Iris pigment epithelial cell (primary cell): ENCODE measurements at places on chromosomes 16 and 17.
A peak's percentile ranks its signal among the peaks of the same experiment; 100 is the strongest.

GRCh38 chr16:30841332-30841731, 52.5 kb downstream of the BCL7C start:
- no peak for DNase-seq

DNA sequence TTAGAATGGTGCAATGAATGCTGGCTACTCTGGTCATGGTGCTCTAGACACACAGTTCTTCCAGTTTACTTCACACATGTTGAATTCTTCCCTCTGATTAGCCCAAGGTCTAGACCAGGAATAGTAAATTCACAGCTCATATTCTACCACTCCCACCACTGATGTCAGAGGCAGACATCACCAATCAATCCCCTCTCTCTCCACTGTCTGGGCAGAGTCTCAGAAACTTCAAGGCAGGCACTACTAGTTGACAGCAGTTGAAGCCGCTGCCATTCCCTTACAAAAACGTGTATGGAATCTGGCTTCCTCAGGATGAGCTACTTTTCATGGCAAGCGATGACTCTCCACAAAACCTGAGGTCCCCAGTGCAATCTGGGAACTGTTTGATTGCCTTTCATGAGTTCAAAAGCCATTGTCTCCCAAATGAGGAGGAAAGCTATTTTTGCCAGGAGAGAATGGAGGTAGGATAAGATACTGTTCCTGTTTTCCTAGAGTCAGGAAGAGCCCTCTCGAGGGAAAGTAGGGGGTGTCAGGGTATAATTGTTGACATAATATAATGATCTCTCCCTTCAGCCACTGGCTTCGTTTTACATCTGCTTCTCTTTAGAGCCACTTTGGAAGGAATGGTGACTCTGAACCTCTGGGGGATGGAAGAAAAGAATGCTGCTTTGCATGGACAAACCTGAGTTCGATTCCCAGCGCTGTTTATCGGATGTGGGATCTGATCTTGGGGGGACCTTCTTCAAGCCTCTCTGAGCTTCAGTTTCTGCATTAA, 90.0 kb downstream of the FOXL1 start:
- DNase-seq: peak; percentile 85

- no peak for DNase-seq
Measured at GRCh38 chr17:72887322-72887721, 205.2 kb downstream of the SLC39A11 start.

DNA sequence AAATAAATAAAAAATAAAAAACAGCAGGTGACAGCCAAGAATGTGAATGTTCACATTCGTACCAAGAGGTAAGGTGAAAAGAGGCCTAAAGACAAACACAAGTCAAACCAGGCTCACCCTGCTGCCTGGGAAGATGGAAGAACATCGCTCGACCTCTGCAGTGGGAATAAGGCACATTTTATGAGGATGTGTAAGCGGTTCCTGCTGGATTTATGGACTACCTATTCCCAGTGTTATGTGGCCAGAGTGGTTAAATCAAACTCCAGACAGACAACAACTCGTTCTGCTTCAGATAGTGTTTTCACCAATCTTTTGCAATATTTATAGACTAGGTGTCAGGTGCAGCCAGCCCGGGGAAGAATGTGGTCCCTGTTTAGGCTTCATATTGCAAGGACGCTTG, 215.0 kb upstream of the HSBP1 start:
- no peak for DNase-seq

- peak; percentile 60 for DNase-seq
Measured at GRCh38 chr16:89330177-89330856, 112.8 kb downstream of the ZNF778 start.

GRCh38 chr16:30374538-30374937, at the start of gene MYL11:
Gene MYL11, plus strand, starts transcription at chr16:30374802. Its CDS starts 56 bp downstream, at chr16:30374858.
- DNase-seq: no peak

DNA sequence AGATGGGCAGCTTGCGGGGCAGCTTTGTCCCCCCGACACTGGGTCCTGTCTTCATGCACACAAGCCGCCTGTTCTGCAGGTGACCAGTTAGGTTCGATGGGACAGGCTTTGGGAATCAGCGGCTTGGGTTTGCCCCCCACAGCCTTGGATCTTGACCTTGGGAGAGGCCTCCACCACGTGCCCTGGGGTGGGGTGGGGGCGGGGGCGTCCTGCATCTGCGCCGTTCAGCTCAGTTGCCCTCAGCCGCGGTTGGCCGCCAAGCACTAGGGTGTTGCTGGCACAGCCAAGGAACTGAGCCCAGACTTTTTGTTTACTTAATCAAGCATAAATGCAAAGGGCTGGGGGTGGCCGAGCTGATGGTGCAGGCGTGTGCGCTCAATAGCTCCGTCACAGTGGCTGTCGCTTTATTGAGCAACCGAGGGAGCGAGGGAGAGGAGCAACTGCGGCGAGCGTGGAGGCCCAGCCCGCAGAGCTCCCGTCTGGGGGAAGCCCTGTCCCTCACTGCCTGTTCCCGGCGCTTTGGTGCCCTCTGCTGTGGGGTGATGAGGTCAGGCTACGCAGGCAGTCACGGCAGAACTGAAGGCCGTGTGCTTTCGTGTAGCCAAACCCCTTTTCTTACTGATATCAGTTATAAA, 33.9 kb downstream of the JPH3 start:
- peak; percentile 72 for DNase-seq
